SJSA1 (cell line): ENCODE measurements at places on chromosomes 5 and 9. TPM values are rescaled to one million over a fixed set of nuclear protein-coding genes. Genes with fewer than 3 reads are reported as not detected.
A peak's percentile ranks its signal among the peaks of the same experiment; 100 is the strongest.

GRCh38 chr9:131622523-131622922, 77.2 kb downstream of the PRRT1B start:
- DNase-seq, result no peak

GRCh38 chr5:14076561-14076960, 66.6 kb upstream of the TRIO start:
- no peak for DNase-seq

- no peak for DNase-seq
Observed at GRCh38 chr9:121613009-121613752, 38.3 kb upstream of the DAB2IP start.

GRCh38 chr9:103997856-103998370, 96.2 kb upstream of the SMC2 start:
- no peak for DNase-seq

GRCh38 chr9:135076876-135077430, 10.5 kb upstream of the OLFM1 start:
- DNase-seq, result peak; percentile 32

- peak; percentile 78 for DNase-seq
Observed at GRCh38 chr9:131411719-131412681, 18.1 kb downstream of the PRRC2B start.

- DNase-seq, result no peak
Observed at GRCh38 chr5:129593525-129593924, 133.4 kb downstream of the ADAMTS19 start.

GRCh38 chr9:136700959-136701667, 11.3 kb upstream of the DIPK1B start:
- no peak for DNase-seq

GRCh38 chr5:1265026-1265425, 29.8 kb downstream of the TERT start:
- DNase-seq, result no peak

DNA sequence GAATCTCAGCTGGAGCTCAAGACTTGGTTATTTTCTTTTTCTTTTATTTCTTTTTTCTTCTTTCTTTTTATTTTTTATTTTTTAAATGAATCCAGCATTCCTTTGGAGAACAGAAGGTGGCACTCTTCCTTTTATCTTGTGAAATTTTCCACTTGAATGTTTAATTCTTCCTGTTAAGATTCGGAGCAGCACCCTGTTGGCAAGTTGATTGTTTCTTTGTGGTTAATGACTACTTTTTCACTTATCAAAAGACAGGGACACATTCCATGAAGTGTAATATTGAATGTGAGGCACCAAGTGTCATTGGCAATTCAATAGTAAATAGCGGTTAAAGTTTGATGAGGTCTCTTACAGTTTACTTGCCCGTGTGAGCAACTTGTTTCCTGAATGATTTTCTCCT, 240.5 kb upstream of the CHD1 start:
- DNase-seq, result no peak

- DNase-seq, result no peak
Observed at GRCh38 chr5:96327722-96328121, 105.3 kb downstream of the PCSK1 start.

Gene MEIKIN
- not detected in 2 replicates for total RNA-seq

Gene IL4
- not detected in 2 replicates for total RNA-seq

Gene NME5
- not detected in 2 replicates for total RNA-seq

Gene TAS2R1
- total RNA-seq, result not detected in 2 replicates

Gene SARDH
- 15.3 and 20.9 TPM in 2 replicates for total RNA-seq

Gene SREK1IP1
- total RNA-seq, result 7.4 and 9.2 TPM in 2 replicates

Gene GRIN1
- total RNA-seq, result not detected in 2 replicates

Gene OR1L8
- total RNA-seq, result not detected in 2 replicates

Gene CDH12
- total RNA-seq, result not detected in 2 replicates

Gene COL27A1
- total RNA-seq, result 4.2 and 4.7 TPM in 2 replicates

Gene SHC3
- 0.16 and 0.34 TPM in 2 replicates for total RNA-seq

Gene EMB
- total RNA-seq, result not detected in 2 replicates

Gene CD72
- total RNA-seq, result not detected in 2 replicates
